ENCODE measurements at places on chromosomes 5 and 9.

GRCh38 chr5:124599028-124599973, 147.1 kb downstream of the ZNF608 start:
- DNase-seq: no peak

- no peak for DNase-seq
Observed at GRCh38 chr9:88418025-88418424, 29.8 kb downstream of the SPIN1 start.

DNA sequence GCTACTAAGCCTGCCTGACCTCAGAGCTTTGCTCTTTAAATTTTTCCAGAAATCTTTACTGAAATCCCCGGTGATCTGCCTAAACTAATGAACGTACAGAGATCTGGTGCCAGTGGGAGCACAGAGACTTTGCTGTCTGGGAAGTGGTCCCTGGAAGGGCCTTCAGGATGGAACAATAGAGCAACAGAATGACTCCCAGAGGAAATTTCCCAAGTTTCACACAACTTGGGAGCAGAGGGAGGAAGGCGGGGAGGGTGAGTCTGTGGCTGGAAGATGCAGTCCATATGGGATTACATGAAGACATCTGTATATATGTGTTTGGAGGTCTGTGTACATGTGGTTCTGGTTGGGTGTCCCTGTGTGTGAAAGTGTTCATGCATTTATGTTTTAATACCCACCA, 638.3 kb downstream of the CCDC171 start:
- DNase-seq: no peak

- no peak for DNase-seq
Observed at GRCh38 chr9:130472184-130472705, 27.5 kb downstream of the ASS1 start.

DNA sequence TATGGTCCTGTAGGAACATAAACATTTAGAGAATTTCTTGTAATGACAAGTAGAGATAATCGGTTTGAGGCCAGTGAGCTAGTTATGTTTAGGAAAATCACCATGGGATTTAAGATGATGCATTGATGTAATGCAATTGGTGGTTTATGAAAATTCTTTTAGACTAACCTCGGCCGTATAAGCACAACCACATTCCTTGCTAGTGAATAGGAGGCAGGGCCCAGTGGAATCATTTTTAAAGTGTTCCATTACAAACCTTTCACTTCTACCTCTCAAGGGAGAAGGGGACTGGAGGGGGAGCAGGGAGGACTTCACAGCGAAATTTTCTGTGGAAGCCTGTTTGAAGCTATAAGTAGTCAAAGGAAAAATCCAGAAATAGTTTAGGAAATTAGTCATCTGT, 71.8 kb upstream of the NFIL3 start:
- DNase-seq: no peak

GRCh38 chr9:128397831-128398230, 22.8 kb upstream of the CERCAM start:
- DNase-seq: no peak

GRCh38 chr9:116569111-116569510, 118.0 kb upstream of the TRIM32 start:
- DNase-seq: no peak

GRCh38 chr5:128927644-128928043, 37.6 kb upstream of the SLC27A6 start:
- no peak for DNase-seq

DNA sequence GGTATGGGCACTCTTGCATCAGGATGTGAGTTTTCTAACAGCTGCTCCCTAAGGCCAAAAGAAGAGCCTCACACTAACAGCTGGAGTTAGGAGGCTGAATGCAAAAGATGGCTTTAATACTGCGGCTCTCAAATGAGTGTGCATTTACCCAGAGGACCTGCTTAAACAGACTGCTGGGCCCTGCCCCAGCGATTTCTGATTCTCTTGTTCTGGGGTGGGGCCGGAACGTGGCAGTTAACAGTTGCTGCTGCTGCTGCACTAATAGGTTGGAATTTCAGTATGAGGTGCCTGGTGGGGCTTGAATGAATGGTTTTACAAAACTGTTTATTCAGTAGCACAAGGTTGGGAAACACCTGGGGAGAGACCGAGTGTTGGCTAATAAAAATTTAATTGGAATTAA, 26.1 kb downstream of the HMGCR start:
- no peak for DNase-seq

- no peak for DNase-seq
Observed at GRCh38 chr5:124888622-124889485, 142.4 kb upstream of the ZNF608 start.

DNA sequence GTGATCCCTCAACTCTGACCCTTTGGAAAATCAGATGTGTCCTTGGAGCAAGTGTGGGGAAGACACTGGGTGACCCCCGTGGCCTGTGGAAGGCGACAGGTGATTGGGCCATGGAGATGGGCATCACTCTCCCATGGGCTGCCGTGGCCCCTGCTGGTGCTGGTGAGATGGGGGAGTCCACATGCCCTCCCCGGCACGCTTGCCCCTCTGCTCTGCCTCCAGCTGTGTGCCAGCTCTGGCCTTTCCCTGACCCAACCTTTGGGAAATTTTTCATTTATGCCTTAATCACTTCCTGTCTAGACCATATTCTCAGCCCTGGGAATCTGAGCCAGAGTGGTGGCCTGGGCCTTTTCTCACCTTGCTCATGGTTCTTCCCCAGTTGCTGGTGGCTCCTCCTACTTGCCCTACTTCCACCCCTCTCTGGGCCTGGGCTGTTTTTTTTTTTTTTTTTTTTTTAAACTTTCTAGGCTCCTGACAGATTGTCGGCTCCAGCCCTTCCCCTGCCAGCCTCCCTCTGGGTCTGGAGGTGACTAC, 56.6 kb downstream of the RGS3 start:
- peak; percentile 34 for DNase-seq

DNA sequence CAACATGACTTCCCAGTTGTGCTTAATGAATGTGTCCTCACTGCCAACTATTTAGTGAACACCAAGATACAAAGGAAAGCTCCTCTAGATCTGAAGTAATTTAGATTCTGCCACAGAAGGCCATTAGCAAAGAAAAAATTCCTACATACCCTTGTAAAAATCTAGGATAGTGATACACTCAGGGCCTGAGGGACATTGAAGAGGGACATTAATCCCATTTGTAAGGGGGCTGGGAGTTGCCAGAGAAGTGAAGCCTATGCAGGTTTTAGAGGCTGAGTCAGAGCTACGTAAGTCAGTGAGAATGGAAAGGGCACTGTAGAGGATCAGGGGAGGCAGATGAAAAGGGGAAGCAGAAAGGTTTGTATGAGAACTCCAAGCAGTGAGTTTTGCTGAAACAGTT, 286.9 kb upstream of the TARS1 start:
- DNase-seq: no peak

DNA sequence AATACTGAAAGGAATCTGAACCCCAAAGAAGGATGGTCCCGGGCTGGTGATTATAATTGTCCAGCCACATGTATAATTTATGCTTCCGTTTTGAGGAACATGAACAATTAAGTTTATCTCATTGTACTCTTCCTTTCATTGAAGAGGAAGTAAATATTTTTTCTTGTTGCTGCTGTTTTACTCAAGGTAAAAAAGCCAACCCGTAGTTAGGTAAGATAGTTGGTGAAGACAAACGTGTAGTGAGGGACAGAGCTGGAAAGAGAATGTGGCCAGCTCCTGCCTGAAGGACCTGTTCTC, 5.1 kb downstream of the RCL1 start:
- no peak for DNase-seq

DNA sequence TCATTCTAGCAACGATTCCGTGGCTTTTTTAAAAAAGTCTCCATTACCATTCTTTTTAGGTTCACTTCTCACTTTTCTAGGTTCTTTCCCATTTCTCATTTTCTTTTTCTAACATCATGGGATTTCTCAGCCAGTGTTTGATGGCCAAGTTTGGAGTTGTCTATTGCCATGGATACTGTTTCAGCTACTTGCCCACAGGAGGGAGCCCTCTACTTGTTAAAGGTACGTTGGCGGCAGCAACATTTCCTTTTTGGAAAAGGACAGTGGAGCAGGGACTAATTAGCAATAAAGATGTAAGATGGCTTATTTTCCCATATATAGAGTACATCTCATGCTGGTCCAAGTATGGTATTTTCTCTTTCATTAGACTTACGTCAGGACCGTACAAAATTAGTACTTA, 2257.5 kb upstream of the C9orf72 start:
- DNase-seq: no peak
